ENCODE measurements at places on chromosomes 2 and 18.
A peak's percentile ranks its signal among the peaks of the same experiment; 100 is the strongest.

- no peak for DNase-seq
Measured at GRCh38 chr2:5660591-5660990, 31.6 kb upstream of the SOX11 start.

DNA sequence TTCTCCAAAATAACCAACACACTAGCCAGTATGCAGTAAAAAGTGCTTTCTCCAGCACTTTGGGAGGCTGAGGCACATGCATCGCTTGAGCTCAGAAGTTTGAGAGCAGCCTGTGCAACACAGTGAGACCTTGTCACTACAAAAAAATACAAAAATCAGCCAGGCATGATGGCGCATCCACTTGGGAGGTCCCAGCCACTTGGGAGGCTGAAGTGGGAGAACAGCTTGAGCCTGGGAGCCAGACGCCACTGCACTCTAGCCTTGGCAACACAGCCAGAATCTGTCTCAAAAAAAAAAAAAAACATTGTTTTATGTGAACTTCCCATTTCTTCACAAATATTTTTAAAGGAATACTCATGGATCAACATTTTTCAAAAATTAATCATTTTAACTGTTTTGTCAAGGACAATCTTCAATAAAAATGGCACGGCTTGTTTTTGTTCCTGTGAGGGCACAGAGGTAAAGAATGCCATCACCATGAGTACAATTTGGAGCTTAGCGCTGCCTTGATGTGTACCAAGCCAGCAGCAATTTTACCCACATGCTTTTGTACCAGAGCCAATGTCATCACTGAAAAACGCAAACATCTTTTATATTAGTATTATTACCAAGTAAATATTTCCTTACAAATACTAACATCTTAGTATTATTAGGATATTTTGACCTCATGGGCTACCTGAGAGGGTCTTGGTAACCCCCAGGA lies 26.7 kb downstream of the RAB1A start:
- no peak for DNase-seq

- no peak for DNase-seq
Measured at GRCh38 chr18:48328473-48329210, 80.5 kb downstream of the ZBTB7C start.

DNA sequence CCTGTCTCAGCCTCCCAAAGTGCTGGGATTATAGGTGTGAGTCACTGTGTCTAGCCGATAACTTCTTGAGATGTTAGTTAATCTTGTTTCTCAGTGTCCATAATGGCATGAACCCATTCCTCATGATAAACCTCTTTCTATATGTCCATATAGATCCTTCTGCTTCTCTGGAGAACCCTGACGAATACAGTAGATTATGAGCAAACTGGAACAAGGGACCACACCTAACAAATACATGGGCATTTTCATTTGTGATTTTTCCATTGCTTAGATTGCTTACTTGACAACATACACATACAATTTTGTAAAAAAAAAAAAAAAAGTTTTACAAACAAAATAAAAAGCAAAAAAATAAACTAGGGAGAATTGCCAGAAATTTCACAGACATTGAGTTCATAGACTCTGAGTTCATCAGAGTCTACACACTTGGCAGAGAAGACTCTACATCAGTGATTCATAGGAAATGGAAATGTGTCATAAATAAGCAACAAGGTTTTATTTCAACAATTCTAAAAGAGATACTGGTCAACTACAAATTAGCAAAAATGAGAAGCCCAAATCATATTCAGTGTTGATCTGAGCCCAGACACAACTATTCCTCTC lies 96.7 kb downstream of the GALR1 start:
- no peak for DNase-seq

GRCh38 chr2:6297238-6297637 lies 568.5 kb downstream of the CMPK2 start:
- no peak for DNase-seq

GRCh38 chr2:106542746-106543359 lies 55.7 kb downstream of the CD8B2 start:
- DNase-seq = peak; percentile 5

GRCh38 chr2:9095690-9096089 lies 92.2 kb upstream of the MBOAT2 start:
- no peak for DNase-seq

DNA sequence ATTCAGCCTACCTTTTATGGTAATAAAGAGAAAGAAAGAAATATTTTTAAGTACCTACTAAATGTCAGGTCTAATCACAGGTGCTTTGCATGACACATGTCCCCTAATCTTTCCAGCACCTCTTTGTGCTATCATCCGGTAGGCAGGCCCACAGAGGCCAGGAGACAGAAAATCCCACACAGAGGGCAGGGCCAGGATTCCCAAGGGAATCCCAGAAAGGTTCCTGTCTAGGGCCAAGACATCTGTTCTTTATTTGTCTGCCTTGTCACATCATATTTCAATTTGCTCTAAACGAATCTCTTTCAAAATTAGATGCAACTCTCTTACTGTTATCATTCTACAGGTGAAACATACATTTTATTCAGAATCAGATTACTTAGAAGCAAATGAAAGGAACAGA lies 676.1 kb upstream of the GYPC start:
- DNase-seq = no peak

DNA sequence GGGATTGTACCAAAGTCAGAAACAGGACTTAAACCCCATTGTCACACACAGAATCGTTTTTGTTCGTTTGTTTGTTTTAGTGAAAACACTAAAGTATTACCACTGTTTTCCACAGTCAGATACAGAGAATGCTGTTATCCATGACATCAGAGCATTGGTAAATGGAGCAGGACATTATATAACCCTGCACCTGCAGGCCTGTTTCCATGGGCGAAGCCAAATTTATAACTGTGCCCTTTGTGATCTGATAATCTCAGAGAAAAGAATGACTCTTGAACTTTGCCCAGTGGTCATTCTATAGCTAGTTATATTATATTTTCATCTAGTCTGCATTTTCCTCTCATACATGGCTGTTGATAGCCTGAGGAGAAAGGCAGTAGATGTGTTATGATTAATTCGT lies 217.6 kb downstream of the TMEM182 start:
- DNase-seq = no peak

DNA sequence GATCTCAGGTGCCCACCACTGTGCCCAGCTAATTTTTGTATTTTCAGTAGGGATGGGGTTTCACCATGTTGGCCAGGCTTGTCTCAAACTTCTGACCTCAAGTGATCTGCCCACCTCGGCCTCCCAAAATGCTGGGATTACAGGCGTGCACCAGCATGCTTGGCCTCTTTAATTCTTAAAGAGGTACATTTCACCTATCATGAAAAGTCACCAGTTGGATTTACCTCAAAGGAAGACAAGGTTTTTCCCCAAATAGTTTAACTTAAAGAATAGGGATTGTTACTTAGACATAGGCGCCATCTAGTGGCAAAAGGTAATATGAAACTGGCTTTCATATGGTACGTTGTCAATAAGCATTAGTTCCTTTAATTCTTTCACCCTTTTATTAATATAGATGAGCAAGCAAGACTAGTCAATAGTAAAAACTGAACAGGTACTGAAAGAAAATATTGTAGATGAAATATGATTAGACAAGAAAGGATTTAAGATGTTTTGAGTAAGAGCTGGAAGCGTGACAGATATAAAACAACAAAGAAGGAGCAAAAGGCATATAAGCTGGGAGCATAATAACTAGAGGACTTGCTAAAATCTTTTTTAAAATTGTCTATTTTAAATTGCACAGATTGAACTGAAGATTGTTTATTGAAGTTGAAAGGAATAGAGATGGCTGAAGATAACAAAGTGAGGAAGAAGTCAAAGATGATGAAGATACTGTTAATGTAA lies 35.0 kb upstream of the PSMD14 start:
- no peak for DNase-seq

GRCh38 chr2:893311-893710 lies 57.3 kb upstream of the SNTG2 start:
- no peak for DNase-seq

DNA sequence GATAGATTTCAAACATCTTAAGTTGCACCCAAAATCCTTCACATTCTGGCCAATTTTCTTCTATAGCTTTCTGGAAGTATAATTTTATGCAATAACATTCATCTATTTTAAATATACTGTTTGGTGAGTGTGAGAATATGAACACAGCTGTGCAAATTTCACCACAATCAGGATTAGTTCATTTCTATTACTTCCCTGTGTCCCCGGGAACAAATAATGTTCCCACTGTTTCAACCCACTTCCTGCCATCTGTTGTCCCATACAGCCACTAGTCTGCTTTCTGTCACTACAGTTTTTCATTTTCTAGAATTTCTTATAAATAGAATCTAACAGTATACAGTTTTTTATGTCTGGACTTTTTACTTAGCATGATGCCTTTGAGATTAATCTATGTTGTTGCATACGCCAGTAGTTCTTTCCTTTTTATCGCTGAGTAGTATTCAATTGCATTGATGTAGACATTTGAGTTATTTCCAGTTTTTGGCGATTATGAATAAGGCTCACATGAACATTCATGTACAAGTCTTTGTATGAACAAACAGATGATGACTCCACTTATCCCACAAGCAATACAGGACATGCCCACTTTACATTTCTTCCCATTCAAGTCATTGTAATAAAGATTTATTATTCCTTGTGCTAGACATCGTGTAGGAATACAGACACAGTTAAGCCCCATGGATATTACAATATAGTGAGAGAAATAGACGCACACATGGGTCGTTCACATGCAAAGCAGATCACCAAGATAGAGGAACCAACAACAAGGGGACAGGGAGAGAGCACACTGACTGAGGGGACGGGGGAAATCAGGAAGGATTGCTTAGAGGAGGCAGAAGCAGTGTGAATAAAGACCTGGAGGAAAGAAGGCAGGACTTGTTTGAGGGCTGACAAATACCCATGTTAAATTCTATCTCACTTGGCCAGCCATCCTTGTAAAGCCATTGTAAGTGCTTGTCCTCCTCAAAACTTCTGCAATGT lies 72.9 kb upstream of the PAX8 start:
- no peak for DNase-seq

- no peak for DNase-seq
Measured at GRCh38 chr2:190255676-190256075, 64.0 kb downstream of the HIBCH start.
